ENCODE measurements at places on chromosomes 2 and 18. TPM values are rescaled to one million over a fixed set of nuclear protein-coding genes. Genes with fewer than 3 reads are reported as not detected.

DNA sequence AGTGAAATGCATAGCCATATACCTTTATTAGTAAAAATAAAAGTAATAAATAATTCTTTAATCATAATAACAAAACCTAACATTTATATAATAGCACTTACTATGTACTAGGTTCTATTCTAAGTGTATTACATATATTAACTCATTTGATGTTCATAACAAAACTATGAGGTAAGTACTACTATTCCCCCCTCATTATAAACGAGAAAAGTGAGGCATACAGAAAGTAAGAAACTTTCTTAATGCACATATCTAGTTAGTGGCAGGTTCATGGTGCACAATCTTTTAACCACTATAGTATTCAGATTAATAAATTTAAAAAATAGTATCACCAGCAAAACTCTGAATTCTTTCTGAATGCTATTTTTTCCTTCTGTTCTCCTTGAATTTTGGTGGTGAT is 27.5 kb downstream of the TRPM8 start:
- no peaks in the 10 kb centered on the region for H3K36me3 ChIP-seq
- no peak overlapping the region for H3K27ac ChIP-seq
- no peaks in the 10 kb centered on the region for H3K4me1 ChIP-seq
- DNase-seq, result no peak
- no peak overlapping the region for H3K4me3 ChIP-seq

DNA sequence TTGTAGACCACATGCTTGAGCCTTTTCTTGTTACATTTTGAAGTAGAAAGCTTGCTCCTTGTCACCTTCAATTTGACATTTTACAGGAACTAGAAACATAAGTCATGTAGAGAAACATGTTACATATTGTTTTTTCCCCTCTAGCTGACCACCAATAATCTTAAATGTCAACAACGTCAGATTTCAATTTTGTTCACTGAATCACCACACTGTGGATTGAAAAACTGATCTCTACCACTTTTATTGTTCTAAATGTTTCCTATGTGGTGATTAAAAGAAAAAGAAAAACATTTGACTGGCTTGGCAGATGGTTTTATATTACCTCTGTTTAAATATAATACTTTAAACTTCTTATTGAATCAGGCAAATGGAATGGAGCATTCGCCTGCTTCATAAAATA is 87.7 kb downstream of the DSEL start:
- DNase-seq, result no peak
- no peaks in the 10 kb centered on the region for H3K4me1 ChIP-seq
- H3K27ac ChIP-seq, result no peak overlapping the region
- H3K27me3 ChIP-seq, result no peaks in the 10 kb centered on the region
- no peaks in the 10 kb centered on the region for H3K36me3 ChIP-seq

- DNase-seq, result no peak
- H3K36me3 ChIP-seq, result no peaks in the 10 kb centered on the region
Measured at GRCh38 chr2:88657131-88657530, 29.9 kb upstream of the EIF2AK3 start.

- H3K27me3 ChIP-seq, result no peaks in the 10 kb centered on the region
- peaks cover 74% of the 10 kb centered on the region for H3K36me3 ChIP-seq
- H3K27ac ChIP-seq, result no peak overlapping the region
- H3K4me1 ChIP-seq, result no peaks in the 10 kb centered on the region
- no peak for DNase-seq
- H3K4me3 ChIP-seq, result no peak overlapping the region
Measured at GRCh38 chr2:110639972-110640371, 37.9 kb downstream of the BUB1 start.

DNA sequence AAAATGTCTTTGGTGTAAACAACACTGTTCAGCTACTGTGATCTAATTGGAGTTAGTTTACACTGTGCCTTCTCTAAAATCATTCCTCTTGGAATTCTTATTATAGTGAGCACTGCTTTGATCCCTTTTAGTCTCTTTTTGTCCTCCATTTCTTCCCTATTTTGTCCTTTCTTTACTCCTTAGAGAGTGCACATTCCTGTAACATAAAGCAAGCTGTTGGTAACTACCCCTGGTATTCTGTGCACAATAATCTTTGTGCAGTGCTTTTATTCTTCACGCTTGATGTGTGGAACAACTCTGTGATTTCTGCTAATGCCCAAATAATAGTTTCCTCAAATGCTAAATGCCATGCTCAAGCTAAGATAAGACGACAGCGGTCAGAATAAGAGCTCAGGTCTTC is 401.5 kb downstream of the DPP10 start:
- DNase-seq, result no peak
- no peak overlapping the region for H3K4me3 ChIP-seq
- no peaks in the 10 kb centered on the region for H3K27me3 ChIP-seq
- H3K4me1 ChIP-seq, result peaks cover 17% of the 10 kb centered on the region

GRCh38 chr2:156309167-156309566 is 23.4 kb downstream of the NR4A2 start:
- no peaks in the 10 kb centered on the region for H3K4me1 ChIP-seq
- no peak overlapping the region for H3K4me3 ChIP-seq
- DNase-seq, result no peak
- H3K27ac ChIP-seq, result no peak overlapping the region
- H3K36me3 ChIP-seq, result no peaks in the 10 kb centered on the region

DNA sequence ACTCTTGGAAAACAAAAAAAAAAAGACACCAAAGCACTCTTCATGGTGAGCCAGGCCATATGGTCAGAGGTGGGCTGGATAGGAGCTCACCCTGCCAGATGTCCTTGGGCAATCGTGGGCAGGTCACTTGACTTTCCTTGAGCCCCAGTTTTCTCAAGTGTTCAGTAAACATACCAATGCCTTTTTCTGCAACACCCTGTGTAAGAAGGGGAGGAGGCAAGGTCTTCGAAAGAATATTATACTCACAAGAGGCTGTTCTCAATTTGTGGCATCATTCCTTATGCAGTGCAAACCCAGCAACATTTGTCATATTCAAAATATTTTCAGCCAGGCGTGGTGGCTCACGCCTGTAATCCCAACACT is 22.9 kb upstream of the TMEM87B start:
- H3K36me3 ChIP-seq, result peaks cover 28% of the 10 kb centered on the region
- H3K4me3 ChIP-seq, result no peak overlapping the region
- H3K4me1 ChIP-seq, result no peaks in the 10 kb centered on the region
- H3K27ac ChIP-seq, result no peak overlapping the region

Gene SNED1
- total RNA-seq, result 0.66 TPM

Gene C2orf66
- total RNA-seq, result 0.15 TPM

Gene RBMS1
- 62.0 TPM for total RNA-seq

Gene CYTIP
- 0.70 TPM for total RNA-seq
